ENCODE measurements at places on chromosomes 7 and 10.

- H3K36me3 ChIP-seq, result no peaks in the 10 kb centered on the region
- DNase-seq, result no peak
- H3K27me3 ChIP-seq, result no peaks in the 10 kb centered on the region
- peaks cover 54% of the 10 kb centered on the region for H3K4me1 ChIP-seq
- H3K27ac ChIP-seq, result no peak overlapping the region
Observed at GRCh38 chr10:31918671-31919409, 9.8 kb downstream of the ARHGAP12 start.

DNA sequence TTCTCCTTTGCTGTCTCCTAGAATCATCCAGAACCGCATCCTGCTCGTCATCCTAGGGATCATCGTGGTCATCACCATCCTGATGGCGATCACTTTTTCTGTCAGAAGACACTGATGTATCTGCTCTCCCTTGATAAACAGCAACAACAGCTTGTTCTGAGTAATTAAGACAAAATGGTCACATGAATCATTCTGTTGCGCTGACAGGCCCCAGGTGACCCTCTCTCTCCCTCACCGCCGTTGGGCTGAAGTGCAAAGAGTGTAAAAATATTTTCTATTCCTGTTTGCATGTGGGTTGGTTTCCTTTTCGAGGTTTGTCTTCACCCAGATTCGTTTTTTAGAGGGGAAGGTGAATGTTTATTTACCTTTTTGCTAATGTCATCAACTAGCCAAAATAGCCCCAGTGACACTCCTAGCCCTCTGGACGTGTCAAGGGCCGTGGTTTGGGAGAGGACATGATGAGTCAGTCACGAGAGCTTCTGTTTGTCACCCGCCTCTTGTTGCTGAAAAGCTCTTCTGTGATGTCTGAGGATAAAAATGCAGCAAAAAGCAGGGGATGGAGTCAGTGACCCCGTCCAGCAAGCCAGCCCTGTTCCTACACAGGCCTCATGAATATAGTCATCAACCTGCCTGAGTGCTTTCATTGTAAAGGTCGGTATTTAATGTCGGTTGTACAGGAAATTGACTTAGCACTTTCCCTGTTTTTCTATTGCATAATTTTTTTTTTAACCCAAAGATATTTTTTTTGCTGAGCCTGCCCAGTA lies 134.6 kb upstream of the TCF7L2 start:
- H3K27me3 ChIP-seq, result no peaks in the 10 kb centered on the region
- H3K27ac ChIP-seq, result no peak overlapping the region
- H3K36me3 ChIP-seq, result peaks cover 6% of the 10 kb centered on the region
- peaks cover 14% of the 10 kb centered on the region for H3K4me1 ChIP-seq
- no peak for DNase-seq
- H3K4me3 ChIP-seq, result no peak overlapping the region

DNA sequence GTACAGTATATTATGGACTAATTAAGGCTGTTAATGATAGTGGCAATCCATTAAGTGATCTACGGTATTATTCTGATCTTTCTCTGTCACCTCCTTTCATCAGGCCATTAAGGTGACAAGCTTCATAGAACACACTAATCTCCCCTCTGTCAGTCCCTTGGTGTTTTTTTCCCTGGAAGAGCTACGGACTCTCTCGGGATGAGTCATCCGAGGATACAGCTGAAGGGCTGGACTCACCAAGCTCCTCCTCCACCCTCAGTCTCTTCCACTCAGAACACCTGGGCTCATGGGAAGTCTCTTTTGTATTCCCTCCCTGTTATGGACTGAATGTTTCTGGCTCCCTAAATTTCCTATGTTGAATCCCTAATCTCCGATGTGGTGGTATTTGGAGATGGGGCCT lies 69.8 kb upstream of the PLXNA4 start:
- H3K4me3 ChIP-seq, result no peak overlapping the region
- no peak overlapping the region for H3K27ac ChIP-seq
- H3K36me3 ChIP-seq, result no peaks in the 10 kb centered on the region
- H3K4me1 ChIP-seq, result no peaks in the 10 kb centered on the region
- no peak for DNase-seq
- H3K27me3 ChIP-seq, result no peaks in the 10 kb centered on the region

- no peaks in the 10 kb centered on the region for H3K27me3 ChIP-seq
- H3K4me3 ChIP-seq, result no peak overlapping the region
- H3K36me3 ChIP-seq, result no peaks in the 10 kb centered on the region
Observed at GRCh38 chr7:84921154-84921553, 265.7 kb downstream of the SEMA3D start.

GRCh38 chr10:36007369-36007768 lies 365.3 kb upstream of the FZD8 start:
- H3K4me1 ChIP-seq, result no peaks in the 10 kb centered on the region
- no peak overlapping the region for H3K27ac ChIP-seq
- no peak for DNase-seq
- no peak overlapping the region for H3K4me3 ChIP-seq

DNA sequence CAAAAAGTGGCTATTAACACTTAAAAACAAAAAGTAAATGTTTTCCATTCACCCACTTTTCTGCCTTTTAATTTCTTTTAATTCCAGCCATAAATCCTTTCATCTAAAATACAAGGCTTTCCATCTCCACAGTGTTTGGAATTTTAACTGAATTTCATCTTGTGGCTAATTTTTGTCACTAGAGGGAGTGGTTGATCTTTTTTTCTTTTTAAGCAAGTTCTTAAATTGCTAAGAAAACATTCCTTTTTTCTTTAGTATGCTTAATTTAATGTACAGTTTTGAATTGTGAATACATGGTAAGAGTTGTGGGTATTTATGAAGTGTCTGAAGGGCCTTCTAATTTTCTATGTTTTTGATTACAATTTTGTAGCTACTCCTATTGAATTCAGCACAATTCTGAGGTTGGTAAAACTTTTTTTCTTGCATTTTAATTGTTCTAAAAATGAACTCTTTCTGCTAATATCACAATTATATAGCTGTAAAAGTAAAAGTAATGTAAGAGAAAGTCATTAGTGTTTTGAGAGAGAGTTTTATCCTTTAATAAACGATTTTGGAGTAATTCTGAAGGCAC lies 54.9 kb upstream of the ANK3 start:
- H3K27ac ChIP-seq, result no peak overlapping the region
- no peaks in the 10 kb centered on the region for H3K36me3 ChIP-seq
- DNase-seq, result no peak

DNA sequence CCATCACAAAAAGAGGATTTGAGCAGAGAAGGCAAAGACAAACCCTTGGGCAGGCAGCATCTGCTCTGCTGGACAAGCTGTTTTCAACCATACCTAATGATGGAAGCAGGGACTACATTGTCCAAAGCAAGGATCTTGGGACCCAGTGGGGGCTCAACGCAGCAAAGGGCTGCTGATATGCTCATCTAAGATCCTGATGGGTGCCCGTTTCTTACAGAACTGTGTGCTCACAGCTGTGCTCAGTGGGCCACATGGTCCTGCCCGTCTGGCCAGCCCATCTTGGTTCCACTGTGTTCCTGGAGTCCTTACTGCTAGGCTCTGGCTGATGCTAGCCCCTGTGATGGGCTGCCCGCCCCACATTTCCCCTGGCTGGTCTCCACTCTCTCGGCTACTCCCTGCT lies 36.1 kb downstream of the GPRIN2 start:
- H3K36me3 ChIP-seq, result no peaks in the 10 kb centered on the region
- no peaks in the 10 kb centered on the region for H3K27me3 ChIP-seq
- H3K27ac ChIP-seq, result no peak overlapping the region

GRCh38 chr7:112159351-112159750 lies 46.8 kb downstream of the DOCK4 start:
- no peak for DNase-seq
- H3K36me3 ChIP-seq, result no peaks in the 10 kb centered on the region
- no peaks in the 10 kb centered on the region for H3K4me1 ChIP-seq
- H3K27me3 ChIP-seq, result peaks cover 4% of the 10 kb centered on the region
- no peak overlapping the region for H3K4me3 ChIP-seq

- H3K27me3 ChIP-seq, result no peaks in the 10 kb centered on the region
- DNase-seq, result no peak
- H3K36me3 ChIP-seq, result peaks cover 5% of the 10 kb centered on the region
- H3K4me3 ChIP-seq, result no peak overlapping the region
- no peaks in the 10 kb centered on the region for H3K4me1 ChIP-seq
Observed at GRCh38 chr7:96654630-96655188, 54.9 kb downstream of the SEM1 start.

- DNase-seq, result no peak
- H3K27ac ChIP-seq, result no peak overlapping the region
- peaks cover 49% of the 10 kb centered on the region for H3K4me1 ChIP-seq
- no peak overlapping the region for H3K4me3 ChIP-seq
Observed at GRCh38 chr10:12504176-12504575, 154.8 kb downstream of the CAMK1D start.
